ENCODE measurements at places on chromosomes 4 and X.

DNA sequence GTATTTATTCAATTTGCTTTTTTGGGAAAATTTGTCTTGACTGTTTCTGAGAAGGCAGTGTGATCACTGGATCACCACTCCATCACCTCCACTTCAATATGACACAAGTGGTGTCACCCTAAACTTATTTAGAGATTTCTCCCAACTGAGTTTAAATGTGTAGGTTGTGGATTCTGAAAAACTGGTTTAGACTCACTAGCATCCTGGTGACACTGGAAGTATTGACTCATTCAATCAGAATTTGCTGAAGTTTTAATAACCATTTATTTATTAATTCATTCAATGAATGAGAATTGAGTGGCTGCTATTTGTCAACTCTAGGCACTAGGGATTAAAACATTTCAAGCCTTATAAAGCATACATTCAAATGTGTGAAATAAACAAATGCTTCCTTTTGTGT, 819.1 kb upstream of the EPHA5 start:
- no peak for DNase-seq

- no peak for DNase-seq
These were observed 217.1 kb upstream of the SMIM31 start for GRCh38 chr4:164536814-164537213.

DNA sequence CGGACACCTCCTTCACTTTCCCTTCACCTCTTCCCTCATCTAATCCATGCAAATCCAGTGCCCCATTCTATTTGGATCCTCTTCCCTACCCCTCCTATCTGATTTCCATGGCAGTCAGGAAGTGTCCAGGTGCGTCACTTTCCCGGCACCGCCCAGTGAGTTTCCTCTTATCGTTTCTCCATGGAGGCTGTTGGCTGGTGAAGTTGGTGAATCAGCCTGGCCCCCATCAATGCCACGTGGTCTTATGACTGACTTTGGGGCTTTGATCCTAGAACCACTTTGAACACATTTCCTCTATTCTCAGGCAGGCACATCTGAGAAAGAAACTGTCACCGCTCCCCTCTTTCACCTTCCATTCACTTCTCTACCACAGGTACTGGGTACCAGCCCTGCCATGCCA, 137.8 kb downstream of the CEP135 start:
- no peak for DNase-seq

DNA sequence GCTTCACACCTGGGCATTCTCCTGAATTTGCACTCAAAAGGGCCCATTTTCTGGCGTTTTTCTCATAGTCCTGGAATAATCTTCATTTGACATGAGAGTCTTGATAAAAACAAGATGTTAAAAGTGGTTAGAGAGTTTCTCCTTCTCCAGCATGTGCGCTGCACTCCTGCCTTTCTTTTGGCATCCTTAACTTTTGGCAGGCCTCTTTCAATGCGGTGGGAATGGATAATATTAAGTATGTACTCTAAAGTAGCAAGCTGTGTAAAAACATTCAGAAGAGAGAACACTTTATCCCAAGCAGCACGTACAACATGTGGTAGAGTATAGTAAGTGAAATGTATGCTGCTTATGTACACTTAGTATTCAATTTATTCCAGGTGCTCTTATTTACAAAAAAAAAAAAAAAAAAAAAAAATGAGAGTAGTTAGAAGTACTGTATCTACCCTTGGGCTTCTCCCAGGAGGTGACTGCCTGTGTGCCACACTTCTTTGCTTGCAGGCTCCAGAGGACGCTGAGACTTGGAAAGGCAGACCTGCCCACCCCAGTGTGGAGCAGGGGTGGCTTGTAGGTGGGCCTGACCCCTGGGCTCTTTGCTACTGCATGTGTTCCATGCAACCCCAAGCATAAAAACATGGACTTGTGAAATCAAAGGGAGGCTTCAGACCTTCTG, 3.9 kb downstream of the FGF2 start:
- no peak for DNase-seq

- DNase-seq = no peak
These were observed 423.9 kb upstream of the PITX2 start for GRCh38 chr4:111046811-111047210.
